Right ventricle myocardium superior (tissue), 1 donor: ENCODE measurements at places on chromosomes 7 and 10.

GRCh38 chr10:61140765-61141392 is 196.9 kb upstream of the RHOBTB1 start:
- no peak for DNase-seq

DNA sequence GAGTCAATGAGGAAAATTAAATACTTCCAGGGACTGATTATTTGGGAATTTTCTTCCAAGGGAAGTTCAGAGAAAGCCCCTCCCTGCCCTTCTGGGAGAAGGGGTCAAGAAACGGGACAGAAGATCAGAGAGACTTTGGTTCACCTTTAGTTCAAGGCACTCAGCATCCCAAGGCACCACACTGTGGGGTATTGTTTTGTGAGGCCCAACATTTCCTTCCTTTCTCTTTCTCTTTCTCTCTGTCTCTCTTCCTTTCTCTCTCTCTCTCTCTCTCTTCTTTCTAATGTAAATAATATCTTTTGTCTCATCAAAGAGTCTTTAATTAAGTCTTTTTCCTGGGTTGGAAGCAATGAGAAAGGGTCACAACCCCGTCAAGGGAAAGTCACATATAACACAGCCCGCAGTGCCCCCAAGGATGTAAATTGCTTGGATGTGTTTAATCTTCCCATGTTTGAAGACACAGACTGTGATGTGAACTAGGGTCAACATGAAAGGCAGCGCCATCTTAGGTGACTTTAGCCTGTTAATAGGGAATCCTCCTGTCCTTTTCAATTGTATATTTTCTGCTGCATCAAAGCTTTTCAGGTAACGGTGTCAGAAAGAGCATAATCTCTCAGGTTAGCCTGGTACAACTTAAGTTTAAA is 983.3 kb upstream of the C7orf33 start:
- DNase-seq, result no peak

DNA sequence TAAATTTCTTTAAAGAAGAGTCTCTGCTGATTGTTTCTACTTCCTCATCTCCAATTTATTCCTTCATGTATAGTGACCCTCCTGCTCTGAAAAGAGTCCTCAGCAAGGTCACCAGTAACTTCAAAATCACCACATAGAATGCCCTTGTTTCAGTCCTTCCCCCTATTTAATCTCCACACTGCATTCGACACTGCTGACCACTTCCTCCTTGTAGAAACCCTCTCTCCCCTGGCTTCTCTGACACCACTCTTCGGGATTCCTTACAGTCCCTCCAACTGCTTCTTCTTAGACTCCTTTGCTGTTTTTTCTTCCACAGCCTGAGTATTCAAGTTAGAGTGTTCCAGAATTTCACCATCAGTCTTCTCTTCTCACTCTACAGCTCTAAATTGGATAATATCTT is 89.5 kb downstream of the VPS41 start:
- no peak for DNase-seq

DNA sequence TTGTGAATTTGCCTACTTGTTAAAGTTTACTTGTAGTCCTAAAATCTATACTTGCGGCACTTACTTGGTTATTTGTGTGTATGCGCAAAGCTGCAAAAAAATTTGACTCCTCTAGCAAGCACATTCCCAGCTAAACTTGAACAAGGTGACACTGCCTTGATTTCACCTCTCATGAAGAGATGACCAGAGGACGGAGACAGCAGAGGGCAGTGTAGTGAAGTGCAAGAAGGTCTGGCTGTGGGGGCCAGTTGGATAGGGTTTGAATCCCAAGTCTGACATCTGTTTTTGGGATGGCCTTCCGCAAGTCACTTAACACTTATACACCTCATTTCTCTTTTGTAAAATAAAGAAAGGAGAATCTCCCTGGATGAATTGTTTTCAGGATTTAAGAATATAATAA is 15.7 kb downstream of the SLK start:
- no peak for DNase-seq

GRCh38 chr7:988963-989529 is 6.1 kb downstream of the CYP2W1 start:
- no peak for DNase-seq

DNA sequence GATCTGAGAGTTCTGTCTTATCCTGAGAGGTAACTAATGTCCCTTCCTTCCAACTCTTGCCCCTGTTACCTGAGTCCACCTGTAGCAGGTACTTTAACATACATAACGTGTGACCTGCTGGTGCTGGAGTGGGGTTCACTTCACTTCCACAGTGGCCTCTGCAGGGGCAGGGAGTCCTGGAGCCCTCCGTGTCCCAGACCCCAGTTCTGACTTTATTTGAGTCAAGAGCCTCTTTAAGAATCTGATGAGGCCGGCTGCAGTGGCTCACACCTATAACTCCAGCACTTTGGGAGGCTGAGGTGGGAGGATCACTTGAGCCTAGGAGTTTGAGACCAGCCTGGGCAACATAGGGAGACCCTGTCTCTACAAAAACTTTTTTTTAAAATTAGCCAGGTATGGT is 117.0 kb upstream of the RET start:
- DNase-seq, result peak; percentile 30

DNA sequence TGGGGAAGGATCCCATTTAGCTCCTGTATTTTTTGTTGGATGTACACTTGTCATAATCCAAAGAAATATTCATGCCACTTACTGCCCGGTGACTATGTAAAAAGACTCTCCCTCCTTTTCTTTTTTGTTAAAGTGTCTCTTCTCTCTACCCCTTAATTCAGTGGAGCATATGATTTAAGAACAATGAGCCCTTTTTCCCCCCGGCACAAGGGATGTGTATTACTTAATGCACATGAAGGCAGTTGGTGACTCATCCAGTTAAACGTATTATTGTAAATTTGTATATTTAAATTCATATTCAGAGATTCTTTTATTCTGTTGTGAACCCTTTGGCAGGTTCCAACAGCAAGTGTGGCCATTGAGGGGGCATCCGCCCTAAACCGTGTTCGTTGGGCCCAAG is 241.9 kb downstream of the SLC25A13 start:
- DNase-seq, result no peak

GRCh38 chr7:141512597-141512996 is 38.6 kb upstream of the AGK start:
- no peak for DNase-seq

DNA sequence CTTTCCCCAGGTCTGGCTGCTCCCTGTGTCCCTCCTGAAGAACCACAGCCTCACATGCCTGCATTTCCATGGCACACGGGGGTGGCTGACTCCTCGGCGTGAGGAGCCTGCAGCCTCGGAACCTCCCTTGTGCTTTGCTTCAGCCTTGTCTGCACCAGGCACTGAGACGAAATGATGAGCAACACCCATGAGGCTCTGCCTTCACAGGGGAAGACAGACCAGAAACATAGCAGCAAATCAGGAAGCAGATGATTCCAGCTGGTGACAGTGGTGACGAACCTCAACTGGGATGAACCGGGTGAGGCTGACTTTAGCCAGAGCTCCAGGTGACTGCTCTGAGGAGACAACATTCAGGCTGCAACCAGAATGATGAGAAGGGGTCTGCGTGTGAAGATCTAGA is 84.5 kb upstream of the SMNDC1 start:
- DNase-seq, result no peak

GRCh38 chr7:90621747-90622140 is 25.6 kb downstream of the CDK14 start:
- DNase-seq, result no peak

DNA sequence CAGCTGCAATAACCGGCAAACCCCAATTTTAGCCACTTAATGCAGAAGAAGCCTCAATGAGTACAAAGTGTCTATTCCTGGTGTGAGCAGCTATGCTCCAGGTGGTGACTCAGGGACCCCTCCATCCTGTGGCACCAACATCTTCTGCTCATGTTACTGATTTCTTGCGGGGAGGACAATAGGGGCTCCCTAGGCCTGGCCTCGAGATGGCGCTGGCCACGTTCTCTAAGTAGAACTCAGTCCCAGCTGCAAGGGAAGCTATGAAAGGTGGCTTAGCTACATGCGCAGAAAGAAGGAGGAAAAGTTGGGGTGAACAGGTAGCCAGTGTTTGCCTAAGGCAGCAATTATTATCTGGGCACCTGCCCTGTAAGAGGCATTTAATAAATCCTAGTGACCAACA is 6.6 kb downstream of the GJD4 start:
- DNase-seq, result no peak

- DNase-seq, result no peak
Measured at GRCh38 chr7:95776561-95777185, 4.3 kb downstream of the DYNC1I1 start.
